ENCODE measurements at places on chromosomes 4 and X.

DNA sequence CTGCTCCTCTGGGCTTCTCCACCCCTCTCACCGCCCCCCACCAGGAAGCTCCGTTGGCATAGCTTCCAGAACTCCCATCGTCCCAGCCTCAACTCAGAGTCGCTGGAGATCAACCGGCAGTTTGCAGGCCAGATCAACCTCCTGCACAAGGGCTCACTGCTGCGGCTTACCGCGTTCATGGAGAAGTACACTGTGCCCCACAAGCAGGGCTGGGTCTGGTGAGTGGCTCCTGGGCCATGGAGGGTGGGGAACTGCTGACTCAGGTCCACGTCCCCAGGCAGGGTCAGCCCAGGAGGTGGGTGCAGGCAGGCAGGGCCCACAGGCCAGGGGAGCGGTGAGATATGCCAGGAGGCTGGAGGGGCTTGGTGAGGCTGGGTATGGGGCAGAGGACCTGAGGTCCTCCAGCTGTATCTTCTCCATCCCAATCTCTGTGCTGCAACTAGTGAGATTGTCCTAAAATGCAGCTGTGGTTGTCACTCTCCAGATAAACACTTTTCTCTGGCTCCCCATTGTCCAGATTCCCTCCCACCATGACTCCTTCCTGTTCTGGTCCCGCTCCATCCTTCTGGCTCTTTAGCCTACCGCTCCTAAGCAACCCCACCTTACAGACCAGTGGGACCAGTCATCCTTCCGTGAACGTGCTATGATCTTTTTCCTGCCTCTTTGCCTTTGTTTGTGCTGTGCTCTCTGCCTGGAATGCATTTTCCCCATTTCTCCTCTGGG, 71.9 kb downstream of the STARD8 start:
- no peak for DNase-seq

GRCh38 chr4:43047058-43047457, 154.5 kb downstream of the GRXCR1 start:
- no peak for DNase-seq

DNA sequence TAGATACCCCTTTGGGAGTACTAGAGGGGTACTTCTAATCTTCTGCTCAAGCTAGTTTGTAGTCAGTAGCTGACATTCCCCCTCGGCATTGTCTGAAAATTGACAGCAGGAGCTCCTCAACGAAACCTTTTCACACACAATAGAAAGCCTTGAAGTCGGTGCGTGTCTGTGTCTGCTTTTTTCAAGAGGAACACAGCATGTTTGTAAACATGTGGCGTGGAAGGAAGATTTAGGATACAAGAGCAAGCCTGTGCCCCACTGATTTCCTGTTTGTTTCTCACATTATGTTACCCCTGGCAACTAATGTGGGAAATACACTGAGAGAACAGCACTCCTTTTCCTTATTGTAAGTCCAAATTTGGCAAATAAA, 252.6 kb downstream of the ANKRD50 start:
- DNase-seq, result no peak

GRCh38 chrX:11397680-11398079, 104.5 kb downstream of the AMELX start:
- no peak for DNase-seq

GRCh38 chr4:139207247-139207646, 30.2 kb upstream of the ELF2 start:
- no peak for DNase-seq

DNA sequence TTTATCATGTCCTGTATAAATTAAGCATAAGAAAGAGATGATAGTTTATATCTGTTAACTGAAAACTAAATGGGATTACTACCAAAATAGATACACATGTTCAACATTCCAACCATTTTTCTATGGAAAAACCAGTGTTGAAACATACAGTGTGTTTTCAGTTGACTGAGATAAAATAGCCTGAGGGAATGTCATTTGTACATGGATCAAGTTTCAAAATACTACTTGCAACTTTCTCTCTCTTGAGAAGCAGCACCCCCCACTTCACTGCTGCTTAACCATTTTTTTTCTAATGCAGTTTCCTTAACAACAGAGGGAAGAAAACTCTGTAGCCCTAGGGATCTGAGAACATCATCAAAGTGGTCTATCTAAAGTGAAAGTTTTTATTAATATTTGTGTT, 70.8 kb downstream of the NPNT start:
- DNase-seq, result no peak

DNA sequence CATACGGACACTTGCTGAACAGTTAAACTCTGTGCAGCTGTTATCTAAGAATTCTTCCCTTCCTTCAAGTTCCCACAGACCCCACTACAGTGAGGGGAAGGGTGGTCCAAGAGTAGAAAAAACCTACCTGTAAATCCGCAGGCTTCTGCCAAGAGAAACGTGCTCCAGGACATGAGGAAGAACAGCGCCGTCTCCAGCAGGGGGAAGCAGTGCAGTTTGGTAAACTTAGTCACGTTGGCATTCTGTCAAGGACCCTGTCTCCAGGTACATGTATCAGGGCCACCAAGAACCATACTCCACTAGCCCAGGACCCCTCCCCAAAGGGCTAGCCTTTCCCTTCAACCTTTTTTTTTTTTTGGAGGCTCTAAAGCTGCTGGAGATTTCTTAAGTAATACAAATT, 79.9 kb downstream of the CHST7 start:
- no peak for DNase-seq

- no peak for DNase-seq
Observed at GRCh38 chr4:140220058-140220457, 66.1 kb upstream of the MAML3 start.

GRCh38 chrX:155962906-155963305, 34.6 kb upstream of the IL9R start:
- DNase-seq, result no peak

- no peak for DNase-seq
Observed at GRCh38 chr4:127055357-127055756, 577.4 kb upstream of the INTU start.

- no peak for DNase-seq
Observed at GRCh38 chrX:45505214-45505613, 304.5 kb upstream of the DIPK2B start.

- no peak for DNase-seq
Observed at GRCh38 chr4:33045334-33045733, 2325.2 kb downstream of the PCDH7 start.

- no peak for DNase-seq
Observed at GRCh38 chr4:155047755-155048154, 160.7 kb upstream of the NPY2R start.

- DNase-seq, result no peak
Observed at GRCh38 chr4:173477016-173477415, 53.0 kb downstream of the HAND2 start.

- DNase-seq, result no peak
Observed at GRCh38 chr4:24405341-24405740, 179.0 kb downstream of the DHX15 start.

DNA sequence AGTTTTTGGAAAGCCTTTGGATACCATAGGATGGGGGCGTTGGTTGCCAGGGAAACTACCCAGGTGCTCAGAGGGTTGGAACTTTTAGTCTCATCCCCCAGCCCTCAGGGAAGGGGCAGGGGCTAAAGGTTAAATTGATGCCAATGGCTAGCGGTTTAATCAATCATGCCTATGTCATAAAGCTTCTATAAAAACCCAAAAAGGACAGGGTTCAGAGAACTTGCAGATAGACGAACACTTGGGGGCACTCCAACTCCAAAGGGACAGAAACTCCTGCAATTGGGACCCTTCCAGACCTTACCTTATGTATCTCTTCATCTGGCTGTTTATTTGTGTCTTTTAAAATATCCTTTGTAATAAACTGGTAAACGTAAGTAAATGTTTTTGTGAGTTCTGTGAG, 30.0 kb upstream of the GPR173 start:
- DNase-seq, result no peak

- DNase-seq, result no peak
Observed at GRCh38 chr4:40838742-40839141, 89.0 kb downstream of the NSUN7 start.

DNA sequence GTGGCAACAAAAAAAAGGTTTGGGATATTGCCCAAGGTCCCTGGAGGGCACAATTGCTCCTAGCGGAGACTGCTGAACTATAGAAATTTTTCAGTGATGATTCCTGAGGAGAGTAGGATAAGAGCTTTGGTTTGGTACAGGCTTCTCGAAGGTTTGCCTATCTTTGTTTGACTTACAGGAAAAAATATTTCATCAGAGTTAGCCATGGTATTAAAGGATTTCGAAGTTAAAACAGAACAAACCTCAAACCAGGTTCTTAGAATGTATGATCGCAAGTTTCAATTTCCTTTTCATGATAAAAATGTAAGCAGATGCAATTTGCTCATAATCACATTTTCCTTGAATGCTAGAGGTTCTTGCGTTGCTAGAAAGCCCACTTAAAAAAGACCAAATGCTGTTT, 1.7 kb downstream of the EGFL6 start:
- DNase-seq, result no peak

GRCh38 chr4:183920512-183920911, 15.4 kb downstream of the STOX2 start:
- DNase-seq, result no peak

DNA sequence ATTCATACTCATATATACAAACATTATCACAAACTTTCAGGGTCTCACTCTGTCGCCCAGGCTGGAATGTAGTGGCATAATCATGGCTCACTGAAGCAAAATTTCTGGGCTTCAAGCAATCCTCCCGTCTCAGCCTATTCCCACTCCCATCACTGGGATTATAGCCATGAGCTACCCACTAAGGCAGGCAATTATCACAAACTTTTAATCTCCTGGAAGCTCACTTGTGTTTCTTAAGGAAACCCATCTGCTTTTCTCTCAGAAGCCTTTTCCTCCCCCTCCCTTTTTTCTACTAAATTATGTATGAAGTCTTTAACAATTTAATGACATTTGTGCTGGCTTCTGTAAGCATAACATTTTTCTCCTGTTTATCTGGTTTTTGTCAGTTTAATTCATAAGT, 170.5 kb downstream of the AREG start:
- no peak for DNase-seq

DNA sequence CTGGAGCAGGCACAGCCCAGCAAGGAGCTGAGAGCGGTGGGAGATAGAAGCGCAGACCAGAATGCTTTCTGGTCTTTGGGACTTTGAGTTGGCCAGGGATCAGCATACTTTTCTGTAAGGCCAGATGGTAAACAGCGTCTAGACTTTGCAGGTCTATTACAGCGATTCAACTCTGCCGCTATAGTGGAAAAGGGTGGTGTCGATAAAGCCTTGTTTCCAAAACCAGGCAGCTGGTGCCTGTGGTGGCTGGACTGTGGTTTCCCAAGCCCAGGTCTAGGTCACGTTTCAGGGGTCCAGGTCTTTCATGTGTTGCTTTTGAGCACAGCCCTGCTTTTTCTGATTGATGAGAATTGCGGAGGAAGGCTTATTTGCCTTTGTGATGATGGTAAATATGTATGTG, 40.1 kb downstream of the HTT-AS start:
- no peak for DNase-seq

- no peak for DNase-seq
Observed at GRCh38 chr4:3200423-3201090, 48.4 kb upstream of the MSANTD1 start.

GRCh38 chr4:84366161-84366560, 132.9 kb downstream of the NKX6-1 start:
- no peak for DNase-seq

- DNase-seq, result no peak
Observed at GRCh38 chr4:183409934-183410333, 34.5 kb upstream of the CDKN2AIP start.

DNA sequence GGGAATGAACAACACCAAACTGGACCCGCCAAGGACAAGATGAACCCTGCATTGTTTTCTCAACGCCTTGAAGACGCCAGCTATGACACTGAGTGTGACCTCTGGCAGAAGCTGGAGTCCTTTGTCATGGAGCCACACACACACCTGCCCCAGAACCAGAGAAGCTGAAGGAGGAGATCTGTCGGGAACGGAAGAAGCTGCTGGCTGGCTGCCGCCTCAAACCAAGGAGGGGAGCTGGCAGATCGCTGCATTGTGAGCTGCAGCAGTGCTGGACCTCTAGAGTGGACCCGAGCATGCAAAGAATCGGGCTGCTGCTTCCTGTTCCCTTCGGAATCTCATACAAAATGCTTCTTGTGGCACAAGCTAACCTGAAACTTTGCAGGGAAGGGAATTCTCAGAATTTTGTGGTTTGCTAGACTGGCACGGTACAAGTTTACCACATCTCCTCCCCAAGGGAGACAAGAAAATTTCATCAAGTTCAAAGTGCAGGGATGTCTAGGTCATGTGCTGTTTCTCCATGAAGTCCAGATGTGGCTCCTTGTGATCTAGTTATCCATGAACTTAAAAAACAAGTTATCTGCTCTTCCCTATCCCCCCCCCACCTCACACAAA, 23.4 kb upstream of the GLRB start:
- no peak for DNase-seq

DNA sequence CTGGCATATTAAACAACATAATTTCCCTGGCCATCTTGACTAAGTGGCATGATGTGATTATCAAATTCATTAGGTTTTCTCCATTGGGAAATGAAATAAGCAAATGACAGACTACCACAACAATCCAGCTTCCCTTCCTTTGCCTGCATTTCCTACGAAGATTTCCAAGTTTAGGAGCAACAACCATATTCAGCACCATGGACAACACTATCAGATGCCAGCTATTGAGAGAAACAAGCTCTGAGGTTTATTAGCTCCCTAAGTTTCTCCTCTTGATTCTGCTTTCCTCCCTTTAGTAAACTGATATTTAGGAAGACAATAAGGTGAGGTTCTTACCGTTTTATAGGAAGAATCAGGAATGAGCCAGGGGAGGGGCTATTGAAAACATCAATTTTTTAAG, 36.2 kb downstream of the DCX start:
- DNase-seq, result no peak

DNA sequence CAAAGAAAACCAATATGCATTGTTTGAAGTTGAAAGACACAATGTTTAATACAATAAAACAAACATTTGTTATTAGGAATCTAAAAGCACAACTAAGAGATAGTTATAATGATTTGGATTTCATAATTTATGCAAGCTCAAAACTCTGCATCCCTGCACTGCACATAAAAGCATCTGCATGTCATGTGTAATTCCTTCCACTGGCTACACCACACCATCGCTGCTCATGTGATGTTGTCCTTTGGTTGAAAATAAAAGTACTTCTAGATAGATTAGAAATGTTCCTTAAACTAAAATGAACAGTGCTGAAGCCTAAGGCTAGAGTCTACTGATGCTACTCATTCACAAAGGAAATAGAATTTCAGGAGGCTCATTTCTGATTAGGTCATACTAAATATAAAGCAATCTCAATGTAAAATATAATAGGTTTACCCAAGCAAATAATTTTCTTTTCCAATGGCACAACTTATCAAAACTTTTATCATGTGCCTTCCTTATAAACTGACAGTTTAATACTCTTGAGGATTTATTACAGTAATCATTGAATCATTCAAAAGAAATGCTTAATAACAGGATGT, 130.8 kb upstream of the DKK2 start:
- no peak for DNase-seq

- no peak for DNase-seq
Observed at GRCh38 chrX:42443267-42443666, 334.7 kb downstream of the PPP1R2C start.

DNA sequence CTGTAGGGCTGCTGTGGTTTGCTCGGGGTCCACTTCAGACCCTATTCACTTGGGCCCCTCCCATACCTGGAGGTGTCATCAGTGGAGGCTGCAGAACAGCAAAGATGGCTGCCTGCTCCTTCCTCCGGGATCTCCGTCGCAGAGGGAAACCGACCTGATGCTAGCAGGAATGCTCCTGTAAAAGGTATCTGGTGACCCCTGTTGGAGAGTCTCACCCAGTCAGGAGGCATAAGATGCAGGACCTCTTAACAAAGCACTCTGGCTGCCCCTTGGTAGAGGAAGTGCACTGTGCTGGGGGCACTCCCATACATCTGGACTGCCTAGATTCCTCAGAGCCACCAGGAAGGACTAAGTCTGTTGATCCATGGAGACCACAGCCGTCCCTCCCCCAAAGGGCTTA, 296.9 kb downstream of the GRID2 start:
- DNase-seq, result no peak

Data from T-helper 17 cell (primary cell).